Stimulated activated CD8-positive, alpha-beta memory T cell treated with anti-CD3 and anti-CD28 coated beads, Interleukin-2, amount 100 ng/mL, for 48 hours (primary cell): ENCODE measurements at places on chromosomes 12 and 14.
A peak's percentile ranks its signal among the peaks of the same experiment; 100 is the strongest.

DNA sequence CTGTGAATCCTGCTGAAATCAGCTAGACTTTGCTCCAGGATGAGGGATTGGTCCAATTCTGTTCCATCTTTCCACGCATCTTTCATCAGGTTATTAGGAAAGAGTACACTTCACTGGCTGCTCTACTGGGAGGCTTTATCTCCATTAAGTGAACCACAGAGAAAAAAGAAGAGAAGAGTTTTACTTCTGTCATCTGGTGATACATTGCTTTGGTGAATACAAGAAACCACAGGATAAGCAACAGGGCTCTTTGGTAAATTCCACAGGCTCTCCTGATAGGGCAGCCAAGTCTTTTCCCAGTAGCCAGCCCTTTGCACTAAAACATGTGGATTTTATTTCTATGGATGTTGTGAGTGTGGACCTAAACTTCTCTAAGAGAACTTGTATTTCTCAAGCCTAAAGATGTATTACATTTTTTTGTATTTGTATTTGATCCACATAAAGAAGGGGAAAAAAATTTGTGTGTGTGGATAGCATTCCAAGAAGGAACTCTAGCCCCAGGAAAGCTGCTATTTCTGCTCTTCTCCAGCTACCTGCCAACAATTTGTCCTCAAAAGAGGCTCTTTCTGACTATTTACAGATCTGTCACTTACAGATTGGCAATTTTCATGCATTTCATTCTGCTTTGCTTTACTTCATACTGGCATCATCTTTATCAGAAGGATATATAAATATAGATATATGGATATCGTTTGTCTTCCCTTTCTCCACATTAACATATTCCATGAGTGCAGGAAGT lies 1117.6 kb upstream of the TMEM132C start:
- no peak for DNase-seq

DNA sequence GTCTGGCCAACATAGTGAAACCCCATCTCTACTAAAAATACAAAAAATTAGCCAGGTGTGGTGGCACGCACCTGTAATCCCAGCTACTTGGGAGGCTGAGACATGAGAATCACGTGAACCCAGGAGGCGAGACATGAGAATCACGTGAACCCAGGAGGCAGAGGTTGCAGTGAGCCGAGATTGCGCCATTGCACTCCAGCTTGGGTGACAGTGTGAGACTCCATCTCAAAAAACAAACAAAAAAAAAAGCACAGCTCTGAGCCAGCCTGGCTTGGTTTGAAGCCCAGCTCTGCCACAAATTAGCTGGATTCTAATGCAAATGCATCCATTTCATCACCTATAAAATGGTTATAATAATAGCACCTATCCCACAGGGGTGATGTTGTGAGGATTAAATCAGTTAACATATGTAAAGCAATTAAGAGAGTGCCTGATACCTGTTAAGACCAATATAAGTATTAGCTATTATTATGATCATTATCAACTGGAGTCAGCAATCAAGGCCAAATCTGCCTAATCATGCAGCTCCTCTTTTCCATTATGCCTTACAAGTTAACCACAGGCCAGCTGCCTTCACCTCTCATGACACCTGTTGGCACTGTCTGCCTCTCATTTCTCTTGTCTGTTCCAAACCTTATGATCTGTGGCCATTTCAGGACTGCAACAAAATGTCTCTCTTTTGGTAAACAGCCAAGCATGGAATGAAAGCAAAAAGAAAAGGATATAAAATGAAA lies 2.1 kb downstream of the GNPTAB start:
- DNase-seq, result no peak

DNA sequence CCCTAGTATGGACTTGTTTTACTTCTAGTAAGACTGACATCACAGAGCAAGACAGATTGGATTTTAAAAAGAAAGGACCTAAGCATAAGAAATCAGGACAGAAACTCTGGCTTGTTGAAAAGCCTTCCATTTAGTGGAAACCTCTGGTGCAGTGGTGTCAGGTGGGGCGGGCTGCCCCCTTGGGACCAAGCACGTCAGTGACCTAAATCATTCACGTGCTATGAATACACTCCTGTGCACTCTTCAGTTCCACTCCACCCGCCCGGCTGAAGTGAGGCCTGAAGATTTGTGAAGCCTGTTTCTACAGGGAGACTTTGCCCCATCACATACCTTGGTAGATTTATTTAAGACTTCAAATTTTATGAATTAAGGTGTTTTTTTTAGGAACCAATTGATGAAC lies 58.2 kb upstream of the STRN3 start:
- no peak for DNase-seq

DNA sequence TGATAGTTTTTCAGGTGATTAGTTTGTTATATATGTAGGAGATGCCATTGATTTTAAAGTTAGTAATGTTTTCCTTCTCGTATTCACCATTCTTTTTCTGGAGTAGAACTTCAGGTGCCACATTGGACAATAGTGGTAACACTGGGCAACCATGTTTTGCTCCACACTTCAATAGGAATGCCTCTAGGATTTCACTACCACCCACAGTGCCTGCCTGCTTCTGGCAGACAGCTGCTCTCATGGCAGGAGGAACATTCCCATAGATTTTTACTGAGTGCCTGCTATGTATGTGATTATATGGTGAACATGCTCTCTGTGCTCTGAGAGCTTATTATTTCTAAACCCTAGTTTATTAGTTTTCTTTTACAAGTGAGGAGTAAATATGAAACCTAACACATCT lies 53.7 kb downstream of the GCH1 start:
- DNase-seq, result no peak

DNA sequence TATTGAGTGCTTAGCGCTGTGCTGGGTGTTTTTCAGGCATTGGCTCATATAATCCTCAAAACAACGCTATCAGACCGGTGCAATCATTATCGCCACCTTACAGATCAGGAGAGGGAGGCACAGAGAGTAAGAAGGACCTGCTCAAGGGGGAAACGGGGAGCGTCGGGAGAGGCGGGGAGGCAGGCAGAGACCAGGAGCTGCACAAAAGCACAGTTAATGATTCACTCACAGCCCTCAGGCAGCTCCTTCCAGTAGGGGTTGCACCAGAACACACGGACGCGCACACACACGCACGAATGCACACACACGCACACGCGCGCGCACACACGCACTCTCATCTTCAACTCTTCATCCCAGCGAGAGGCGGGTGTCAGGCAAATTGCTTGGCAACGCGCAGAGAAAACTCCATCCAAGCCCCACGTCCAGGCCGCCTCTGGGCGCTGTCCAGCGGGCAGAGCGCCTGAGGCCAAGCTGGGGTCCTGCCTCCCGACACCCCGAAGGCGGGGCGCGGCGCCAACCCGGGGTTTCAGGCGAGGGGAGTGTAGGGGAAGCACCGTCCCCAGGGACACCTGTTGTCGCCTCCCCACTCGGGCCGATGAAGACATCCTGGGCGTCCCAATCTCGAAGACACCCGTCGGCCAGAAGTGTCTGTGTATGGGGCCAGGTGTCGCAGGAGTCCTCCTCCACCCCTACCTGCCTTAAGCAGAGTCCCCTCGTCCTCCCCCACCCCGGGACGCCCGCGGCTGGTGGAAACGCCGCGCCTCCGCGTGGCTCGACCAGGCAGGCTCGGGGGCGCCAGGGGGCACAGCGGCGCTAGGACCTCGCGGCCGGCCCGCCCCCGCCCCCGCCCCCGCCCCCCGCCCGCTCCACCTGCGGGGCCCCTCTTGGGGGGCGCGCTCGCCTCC lies 35.5 kb upstream of the STON2 start:
- DNase-seq, result no peak

- DNase-seq, result no peak
Measured at GRCh38 chr12:107318806-107319532, 225.6 kb upstream of the CRY1 start.

DNA sequence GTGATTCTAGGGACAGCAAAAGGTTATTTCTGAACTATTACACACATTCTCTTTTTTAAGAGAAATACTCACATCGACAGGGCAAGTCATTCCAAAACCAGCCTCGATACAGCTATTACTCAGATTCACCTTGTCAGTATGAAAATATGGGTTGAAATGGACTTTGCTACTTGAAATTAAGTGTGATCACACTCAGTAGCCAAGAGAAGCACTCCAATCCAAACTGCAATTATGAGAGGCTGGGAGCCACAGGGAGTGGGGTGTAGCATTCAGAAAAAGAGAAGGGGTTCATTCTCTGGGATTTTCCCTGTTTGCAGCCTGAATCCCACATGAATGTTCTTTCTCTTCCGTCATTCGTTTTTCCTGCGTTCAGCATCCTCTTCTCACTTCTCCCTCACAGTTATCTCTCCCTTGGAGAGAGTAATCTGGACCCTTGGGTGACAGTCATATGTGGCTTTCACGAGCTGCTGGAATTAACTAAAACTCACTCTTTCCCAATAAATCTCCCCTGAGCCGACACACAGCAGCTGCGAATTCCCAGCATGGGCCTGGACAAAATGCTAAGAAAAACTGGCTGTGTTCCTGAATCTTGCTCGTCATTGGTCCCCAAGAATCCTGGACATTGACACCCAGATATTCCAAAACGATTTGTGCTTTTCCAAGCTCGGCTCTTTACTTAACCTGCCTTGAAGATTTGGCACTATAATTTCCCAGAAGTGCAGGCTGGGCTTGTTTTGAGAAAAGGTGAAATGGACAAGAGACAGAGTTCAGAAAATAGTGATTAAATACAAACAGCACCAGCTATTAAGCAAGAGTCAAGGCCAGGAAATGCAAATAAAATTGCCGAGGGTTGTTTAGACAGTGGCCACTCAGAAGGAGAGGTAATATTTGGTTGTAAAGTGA lies 199.5 kb upstream of the PLEKHG7 start:
- no peak for DNase-seq

DNA sequence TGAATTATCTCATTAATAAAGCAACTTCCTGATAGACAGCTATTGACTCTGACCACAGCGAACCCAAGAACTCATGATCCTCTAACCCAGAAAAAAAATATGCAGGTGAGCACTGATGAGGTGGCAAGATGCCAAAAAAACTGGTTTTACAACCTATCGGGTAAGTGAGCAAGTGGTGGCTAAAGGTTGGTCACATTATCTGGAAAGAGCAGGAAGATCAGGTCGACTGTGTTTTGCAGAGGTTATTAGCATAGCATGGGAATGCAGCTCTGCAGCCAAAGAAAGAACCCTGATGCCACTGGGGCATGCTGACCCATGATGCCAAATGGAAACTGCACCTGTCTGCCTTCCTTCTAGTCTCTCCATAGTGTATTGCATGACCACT lies 23.5 kb downstream of the BHLHE41 start:
- DNase-seq, result no peak

DNA sequence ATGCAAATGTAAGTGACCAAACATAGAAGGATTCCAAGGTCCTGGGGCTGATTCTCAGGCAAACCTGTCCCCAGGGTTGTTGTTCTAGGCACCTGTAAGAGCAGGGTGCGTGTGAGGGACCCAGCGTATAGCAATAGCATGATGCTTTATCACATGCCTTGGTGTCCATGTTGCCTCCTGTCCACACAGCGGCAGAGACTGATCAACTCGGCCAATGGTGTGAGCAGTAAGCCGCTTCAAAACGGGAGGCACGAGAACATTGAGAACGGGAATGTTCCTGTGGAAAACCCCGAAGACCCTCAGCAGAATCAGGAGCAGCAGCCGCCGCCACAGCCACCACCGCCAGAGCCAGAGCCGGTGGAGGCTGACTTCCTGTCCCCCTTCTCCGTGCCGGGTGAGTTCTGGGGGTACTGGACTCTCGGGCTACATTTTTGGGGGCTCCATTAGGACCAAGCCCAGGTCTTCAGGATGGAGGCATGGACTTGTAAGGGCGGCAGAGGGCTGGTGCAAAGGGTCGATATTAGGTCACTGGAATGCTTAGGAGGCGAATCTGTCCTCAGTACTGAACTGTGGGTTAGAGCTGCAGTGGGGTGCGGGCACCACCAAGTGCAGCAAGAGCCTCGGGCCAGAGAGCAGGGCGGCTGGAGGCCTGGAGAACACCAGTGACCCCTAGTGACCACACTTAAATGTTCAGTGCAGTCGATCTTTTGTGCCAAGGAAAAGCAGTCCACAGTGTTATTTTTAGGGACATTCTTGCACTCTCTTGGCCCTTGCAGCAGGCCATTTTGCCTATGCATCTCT lies 57.2 kb upstream of the RIN3 start:
- no peak for DNase-seq

DNA sequence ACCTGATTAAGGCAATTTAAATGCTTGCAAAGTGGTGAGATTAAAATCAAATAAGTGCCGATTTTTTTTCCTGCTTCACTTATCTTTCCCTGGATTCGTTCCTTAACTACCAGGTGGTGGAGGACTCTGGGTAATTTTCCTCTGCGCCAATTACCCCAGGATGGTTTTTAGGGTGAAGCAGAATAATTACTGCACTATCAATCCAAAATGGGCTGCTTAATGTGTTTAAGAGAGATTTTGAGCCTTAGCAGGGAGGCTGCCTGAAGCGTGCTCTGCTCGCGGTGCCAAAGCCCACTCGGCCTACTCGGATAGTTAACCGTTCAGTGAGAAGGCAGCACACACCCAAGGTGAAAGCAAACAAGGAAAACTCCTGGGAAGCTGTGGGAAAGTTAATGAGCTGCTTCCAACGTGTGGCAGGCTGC lies 274.9 kb upstream of the LMO3 start:
- DNase-seq, result no peak

GRCh38 chr14:76936483-76936882 lies 92.0 kb downstream of the IRF2BPL start:
- DNase-seq, result no peak

DNA sequence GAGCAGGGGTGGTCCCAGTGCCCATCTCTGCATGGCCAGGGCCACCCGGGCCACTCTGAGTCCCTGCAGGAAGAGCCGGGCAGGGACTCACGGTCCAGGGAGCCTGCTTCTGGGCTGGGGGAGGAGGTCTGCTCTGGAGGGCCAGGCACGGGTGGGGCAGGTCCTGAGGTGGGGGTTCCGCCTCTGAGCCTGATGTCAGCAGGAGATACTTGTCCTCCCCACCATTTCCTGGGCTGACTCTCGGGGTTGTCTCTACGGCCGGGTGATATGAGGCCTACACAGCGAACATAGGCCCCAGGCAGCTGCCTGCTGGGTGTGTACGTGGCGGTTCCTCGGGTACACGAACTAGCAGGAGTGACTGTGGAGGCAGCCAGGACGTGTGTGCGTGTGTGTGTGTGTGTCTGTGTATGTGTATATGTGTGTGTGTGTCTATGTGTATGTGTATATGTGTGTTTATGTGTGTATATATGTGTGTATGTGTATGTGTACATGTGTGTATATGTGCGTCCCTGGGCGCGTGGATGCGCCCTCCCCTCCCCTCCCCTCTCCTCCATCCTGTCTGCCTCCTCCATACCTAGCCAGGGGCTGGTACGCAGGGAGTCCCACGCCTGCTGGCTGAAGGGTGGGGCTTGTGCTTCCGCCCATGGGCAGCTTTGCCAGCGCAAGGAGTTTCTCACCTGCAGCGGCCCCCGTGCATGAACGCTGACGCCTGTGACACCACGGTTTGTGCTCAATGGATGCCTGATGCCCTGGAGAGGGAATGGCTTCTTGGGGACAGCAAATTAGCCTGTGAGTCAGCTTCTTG lies 30.4 kb upstream of the TRAF3 start:
- DNase-seq, result no peak

GRCh38 chr14:91964011-91964410 lies 16.5 kb upstream of the FBLN5 start:
- DNase-seq, result no peak

GRCh38 chr12:112381406-112381882 lies 787 bp downstream of the HECTD4 start:
- DNase-seq, result peak; percentile 37

GRCh38 chr14:101301011-101301410 lies 260.3 kb upstream of the DIO3 start:
- DNase-seq, result no peak

GRCh38 chr12:49979791-49980190 lies 7.0 kb downstream of the AQP6 start:
- no peak for DNase-seq
